ENCODE measurements at places on chromosomes 13 and 19.

- DNase-seq = no peak
These were observed 1.7 kb downstream of the SSC5D start for GRCh38 chr19:55489711-55490477.

GRCh38 chr19:57342582-57342981 is 8.5 kb upstream of the ZNF304 start:
- DNase-seq = no peak

- DNase-seq = no peak
These were observed 2.5 kb downstream of the TMEM259 start for GRCh38 chr19:1018393-1018792.

GRCh38 chr19:1425902-1426301 is 12.3 kb upstream of the RPS15 start:
- no peak for DNase-seq

DNA sequence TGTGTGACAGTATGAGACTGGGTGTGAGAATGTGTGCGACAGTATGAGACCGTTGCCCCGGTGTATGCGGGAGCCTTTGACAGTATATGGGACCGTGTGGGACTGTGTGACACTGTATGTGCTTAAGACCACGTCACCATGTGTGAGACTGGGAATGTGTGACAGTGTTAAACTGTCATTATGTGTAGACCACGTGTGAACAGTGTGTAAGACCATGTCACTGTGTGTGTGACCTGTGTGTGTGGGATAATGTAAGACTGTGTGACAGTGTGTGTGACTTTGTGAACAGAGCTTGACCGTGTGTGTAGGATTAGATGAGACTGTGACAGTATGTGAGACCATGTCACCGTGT is 549 bp downstream of the ZNF583 start:
- no peak for DNase-seq

DNA sequence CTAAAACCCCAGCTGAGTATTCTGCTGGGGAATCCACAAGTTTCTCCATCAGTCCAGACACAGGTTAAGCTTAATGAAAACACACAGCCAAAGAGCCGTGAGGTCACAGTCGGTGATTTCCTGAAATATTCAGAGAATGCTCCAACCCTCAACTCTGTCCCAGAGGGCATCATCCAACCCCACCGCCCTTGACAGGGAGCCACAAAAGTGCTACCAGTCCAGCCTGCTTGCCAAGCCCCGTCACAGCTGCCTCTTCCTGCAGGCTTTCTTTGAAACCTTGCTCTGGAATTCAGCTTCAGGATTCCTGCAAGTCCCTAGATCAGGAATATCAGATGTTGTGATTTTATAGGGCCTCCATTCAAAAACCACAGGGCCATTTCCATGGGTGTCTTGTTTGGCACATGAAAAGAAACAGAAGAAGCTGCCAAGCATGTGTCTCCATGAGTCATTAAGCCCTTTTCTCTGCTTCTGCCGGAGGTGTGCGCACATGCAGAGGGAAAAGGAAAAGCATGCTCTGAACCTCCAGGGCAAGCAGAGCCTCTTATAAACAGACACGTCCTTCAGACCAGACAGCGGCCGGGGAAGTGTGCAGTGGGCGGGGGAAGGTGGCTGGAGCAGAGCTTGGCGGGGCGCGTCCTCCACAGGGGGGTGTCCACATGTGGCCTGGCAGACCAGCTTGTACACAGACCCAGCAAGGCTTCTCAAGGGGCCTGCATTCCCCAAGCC is 164.7 kb downstream of the KATNAL1 start:
- peak; percentile 31 for DNase-seq

DNA sequence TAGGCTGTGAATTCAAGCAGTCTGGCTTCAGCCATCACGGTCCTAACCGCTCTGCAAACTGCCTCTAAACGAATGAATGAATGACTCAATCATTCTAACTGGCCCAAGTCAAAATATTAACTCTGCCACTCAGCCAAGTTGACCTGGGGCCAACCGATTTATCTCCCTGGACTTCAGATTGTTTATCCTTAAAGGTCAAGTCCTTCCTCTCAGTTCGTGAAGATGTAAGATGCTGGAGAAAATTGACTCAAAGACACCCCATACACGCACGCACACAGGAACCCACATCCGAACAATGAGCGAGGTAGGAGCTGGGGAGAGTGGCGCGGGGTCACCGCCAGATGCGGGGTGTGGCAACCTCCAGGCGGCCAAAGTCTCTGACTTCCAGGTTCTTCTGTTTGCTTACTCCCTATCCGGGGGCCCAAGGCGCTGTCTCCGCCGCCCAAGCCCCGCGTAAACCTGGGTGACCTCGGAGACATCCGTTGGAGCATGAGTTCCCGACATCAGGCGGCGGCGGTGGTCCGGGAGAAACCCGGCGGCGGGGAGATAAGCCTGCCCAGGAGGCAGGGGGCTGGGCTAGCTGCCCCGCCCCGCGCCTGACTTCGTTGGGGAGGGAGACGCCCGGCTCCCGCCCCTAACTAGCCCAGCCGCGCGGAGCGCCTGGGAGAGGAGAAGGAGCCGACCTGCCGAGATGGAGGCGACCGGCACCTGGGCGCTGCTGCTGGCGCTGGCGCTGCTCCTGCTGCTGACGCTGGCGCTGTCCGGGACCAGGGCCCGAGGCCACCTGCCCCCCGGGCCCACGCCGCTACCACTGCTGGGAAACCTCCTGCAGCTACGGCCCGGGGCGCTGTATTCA is at the start of gene CYP2S1:
TSS of gene CYP2S1 (plus strand) at position 646 of the 856 bp plus-strand sequence. CDS start at position 692, 46 bp downstream.
- DNase-seq = no peak

DNA sequence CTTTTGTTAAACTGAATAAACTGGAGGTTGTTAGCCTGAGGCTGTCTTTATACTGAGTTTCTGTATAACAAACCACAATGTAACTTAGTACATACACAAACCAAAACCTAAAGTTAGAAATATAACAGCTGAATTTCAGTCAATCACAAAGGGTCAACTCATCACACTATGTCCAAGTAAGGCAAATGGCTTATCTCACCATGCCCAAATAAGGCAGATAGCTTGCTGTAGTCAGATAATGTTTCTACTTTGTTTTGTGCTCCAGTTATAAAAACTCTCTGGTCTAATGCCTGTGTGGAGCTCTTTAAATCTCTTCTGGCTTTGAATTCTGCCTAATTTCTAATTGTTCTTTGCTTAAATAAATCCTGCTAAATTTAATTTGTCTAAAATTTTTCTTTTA is 1323.4 kb upstream of the ATXN8OS start:
- DNase-seq = no peak

GRCh38 chr13:50060718-50061117 is 45.5 kb downstream of the KCNRG start:
- DNase-seq = no peak

DNA sequence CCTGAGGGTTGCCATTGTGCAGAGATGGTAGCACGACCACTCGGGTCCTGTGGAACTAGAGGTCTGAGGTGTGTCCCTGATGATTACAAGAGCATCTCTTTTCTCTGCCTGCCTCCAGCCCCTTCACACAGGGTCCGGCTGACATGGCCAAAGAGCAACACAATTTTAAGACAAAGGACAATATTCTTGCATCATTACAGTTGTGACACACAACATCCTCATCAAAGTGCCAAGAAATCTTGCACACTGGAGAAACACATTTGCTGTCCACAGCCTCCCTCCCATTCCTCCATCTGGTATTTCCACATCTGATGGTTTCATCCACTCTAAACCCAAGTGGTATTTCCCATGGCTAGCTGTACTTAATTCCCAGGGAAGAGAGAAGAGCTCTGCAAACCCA is 12.8 kb downstream of the COL4A1 start:
- no peak for DNase-seq

- DNase-seq = no peak
These were observed 1.8 kb downstream of the PTGER1 start for GRCh38 chr19:14473073-14473977.

DNA sequence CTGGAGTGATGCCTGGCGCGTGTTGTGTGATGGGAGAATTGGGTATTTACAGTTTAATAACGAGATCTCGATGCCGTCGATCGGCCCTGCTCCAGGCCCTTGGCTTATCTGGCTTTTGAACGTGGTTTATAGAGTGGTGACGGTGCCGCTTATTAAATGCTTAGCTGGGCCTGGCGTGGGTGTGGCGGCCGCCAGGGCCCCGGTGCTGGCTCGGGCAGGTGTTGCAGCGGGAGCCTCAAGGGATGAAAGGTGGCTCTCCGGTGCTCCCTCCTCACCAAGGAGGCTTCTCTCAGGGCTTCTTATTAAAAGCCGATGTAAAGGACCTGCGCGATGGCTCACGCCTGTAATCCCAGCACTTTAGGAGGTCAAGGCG is 173.8 kb downstream of the KDM4B start:
- no peak for DNase-seq

GRCh38 chr13:57314897-57315520 is 148.0 kb downstream of the PRR20E start:
- DNase-seq = no peak

DNA sequence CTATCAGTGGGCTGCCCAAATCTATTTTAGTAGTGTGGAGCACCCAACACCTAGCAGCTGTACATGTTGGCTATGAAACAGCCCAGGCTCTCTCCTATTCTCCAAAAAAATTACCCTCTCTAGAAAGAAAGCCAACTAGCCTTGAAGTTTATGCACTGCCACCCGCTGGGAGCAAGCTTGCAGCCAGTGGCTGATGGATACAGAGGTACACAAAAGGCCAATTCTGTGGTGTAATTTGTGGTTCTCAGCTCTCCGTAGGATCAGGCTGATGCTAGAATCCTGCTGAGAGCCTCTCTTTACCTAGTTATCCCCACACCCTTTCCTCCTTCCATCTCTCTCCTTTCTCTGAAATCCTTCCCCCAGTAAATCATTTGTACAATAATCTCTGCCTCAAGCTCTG is 1120.7 kb downstream of the DIAPH3 start:
- DNase-seq = no peak

DNA sequence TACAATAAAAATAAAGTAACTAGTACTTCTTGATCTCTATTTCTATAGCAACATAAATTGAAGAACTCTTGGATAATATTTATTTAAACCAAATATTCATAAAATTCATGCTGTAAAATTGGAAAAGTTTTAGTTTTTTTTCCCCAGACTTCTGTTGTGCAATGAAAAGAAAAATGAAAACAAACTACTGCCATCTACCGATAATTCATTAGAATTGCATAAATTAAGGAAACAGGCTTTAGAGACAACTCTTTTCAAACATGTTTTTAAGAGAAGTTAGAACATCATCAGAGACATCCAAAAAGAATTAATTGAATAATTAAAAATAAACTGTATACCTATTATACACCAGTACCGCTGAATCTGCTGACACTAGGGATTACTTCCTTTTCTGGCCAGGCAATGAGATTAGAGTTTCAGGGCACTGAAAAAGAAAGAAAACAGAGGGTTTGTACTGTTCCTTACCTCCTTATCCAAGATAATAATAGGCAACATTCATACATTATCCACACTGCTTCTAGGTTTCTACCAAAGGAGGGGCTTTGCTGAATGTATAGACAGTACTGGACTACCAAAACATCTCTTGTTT is 4.9 kb downstream of the CCDC122 start:
- DNase-seq = no peak

GRCh38 chr19:56266051-56266450 is 6.5 kb upstream of the EDDM13 start:
- no peak for DNase-seq

GRCh38 chr13:46496086-46496485 is 56.9 kb upstream of the LRCH1 start:
- no peak for DNase-seq

GRCh38 chr13:39776439-39776838 is 121.0 kb downstream of the COG6 start:
- no peak for DNase-seq

Data from CD4-positive, alpha-beta T cell treated with Interleukin-10 for 1 hour (primary cell).